ENCODE measurements at places on chromosomes 4 and X. TPM values are rescaled to one million over a fixed set of nuclear protein-coding genes. Genes with fewer than 3 reads are reported as not detected.

The ART3 gene
- total RNA-seq = not detected

The UBA1 gene
- total RNA-seq = 347 TPM

DNA sequence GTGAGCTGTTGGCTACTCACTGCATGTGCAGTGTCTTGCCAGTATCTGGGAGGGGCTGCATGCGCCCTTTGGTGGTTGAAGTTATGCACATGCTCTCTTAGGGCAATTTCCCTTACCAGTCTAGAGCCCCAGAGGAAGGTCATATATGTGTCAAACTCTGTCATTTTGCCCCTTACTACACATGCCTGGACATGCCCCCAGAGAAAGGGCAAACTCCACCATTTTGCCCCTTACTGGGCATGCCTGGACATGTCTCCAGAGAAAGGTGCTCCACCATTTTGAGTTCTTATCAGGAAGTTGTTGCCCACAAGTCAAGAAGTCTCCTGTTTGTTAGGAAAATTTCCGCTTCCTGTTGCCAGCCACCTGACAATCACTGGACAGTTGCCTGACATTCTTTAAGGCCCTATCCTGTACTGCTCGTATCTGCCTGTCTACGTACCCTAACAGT is 56.4 kb upstream of the PLAC8 start:
- DNase-seq = no peak

- no peak for DNase-seq
Observed at GRCh38 chr4:154658680-154659405, 46.4 kb upstream of the FGG start.

- no peak for DNase-seq
Observed at GRCh38 chr4:117777721-117778120, 256.6 kb upstream of the NDST3 start.

DNA sequence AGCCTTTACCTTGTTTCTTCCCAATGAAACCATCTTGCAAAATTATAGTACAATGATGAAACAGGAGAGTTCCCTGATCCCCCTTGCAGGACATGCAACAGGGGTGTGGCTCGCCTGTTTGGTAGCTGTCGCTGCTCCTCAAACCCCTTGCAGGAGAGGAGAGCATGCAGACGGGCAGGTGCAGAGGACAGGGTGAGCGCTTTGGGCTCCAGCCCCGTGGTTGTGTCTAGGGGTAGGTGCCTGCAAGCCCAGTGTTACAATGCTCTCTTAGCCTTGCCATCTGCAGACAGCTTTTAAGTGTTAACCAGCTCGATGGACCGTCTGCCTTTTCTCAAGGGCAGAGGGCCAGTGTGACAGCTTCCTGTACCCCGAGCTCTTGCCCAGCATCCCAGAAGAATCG is 102.0 kb downstream of the TAB3 start:
- DNase-seq = peak; percentile 73

GRCh38 chr4:6047130-6047673 is 29.0 kb upstream of the C4orf50 start:
- no peak for DNase-seq

GRCh38 chrX:151396042-151396824 is 773 bp upstream of the VMA21 start:
- no peak for DNase-seq

All from osteocyte (in vitro differentiated cells).